ENCODE measurements at places on chromosomes 2 and 18. TPM values are rescaled to one million over a fixed set of nuclear protein-coding genes. Genes with fewer than 3 reads are reported as not detected.
A peak's percentile ranks its signal among the peaks of the same experiment; 100 is the strongest.

The QPCT gene
- total RNA-seq = 46.9 TPM

The ZC3H6 gene
- 10.9 TPM for total RNA-seq

DNA sequence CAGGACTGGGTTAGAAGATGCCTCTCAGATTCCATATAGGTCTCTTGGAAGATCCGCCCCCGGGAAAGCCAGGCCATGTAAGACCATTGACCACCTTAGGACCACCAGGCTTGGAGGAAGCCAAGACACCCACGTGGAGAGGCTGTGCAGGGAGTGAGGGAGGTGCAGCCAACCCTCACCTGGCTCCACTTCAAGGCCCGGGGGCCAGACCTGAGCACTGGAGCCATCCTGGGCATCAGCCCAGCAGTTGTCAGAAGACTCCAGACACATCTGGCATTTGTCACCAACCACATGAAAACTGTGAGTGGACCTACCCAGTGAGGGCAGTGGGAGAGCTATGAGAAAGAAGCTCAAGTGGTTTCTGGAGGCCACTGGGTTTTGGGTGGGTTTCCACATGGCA, 214.4 kb downstream of the MYT1L start:
- H3K4me3 ChIP-seq = no peak overlapping the region
- no peak overlapping the region for H3K27ac ChIP-seq
- H3K4me1 ChIP-seq = no peaks in the 10 kb centered on the region
- H3K27me3 ChIP-seq = no peaks in the 10 kb centered on the region
- DNase-seq = no peak
- H3K36me3 ChIP-seq = no peaks in the 10 kb centered on the region

DNA sequence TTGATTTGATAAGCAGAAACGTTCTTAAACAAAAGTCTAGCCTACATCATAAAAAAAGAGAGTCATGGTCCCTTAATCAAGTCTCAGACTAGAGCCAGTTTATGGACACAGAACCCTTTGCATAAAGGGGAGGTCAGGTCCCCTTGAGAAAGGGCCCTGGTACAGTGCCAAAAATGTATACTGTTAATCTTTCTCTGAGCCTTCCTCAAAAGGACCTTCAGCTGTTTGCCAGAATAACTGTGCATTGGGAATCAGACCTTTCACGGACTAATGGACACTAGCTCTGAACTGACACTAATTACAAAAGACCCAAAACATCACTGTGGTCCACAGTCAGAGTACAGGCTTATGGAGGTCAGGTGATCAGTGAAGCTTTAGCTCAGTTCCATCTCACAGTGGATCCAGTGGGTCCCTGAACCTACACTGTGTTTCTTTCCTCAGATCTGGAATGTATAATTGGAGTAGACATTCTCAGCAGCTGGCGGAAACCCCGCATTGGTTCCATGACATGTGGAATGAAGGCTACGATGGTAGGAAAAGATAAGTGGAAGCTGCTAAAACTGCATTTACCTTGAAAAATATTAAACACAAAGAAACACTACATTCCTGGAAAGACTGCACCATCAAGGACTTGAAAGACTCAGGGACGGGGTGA, 151.4 kb downstream of the TMEFF2 start:
- H3K4me3 ChIP-seq = no peak overlapping the region
- no peak for DNase-seq
- H3K4me1 ChIP-seq = no peaks in the 10 kb centered on the region
- H3K36me3 ChIP-seq = no peaks in the 10 kb centered on the region
- no peak overlapping the region for H3K27ac ChIP-seq

GRCh38 chr2:236262238-236262637, 2.0 kb downstream of the ASB18 start:
- no peak overlapping the region for H3K27ac ChIP-seq
- no peaks in the 10 kb centered on the region for H3K27me3 ChIP-seq
- no peaks in the 10 kb centered on the region for H3K4me1 ChIP-seq
- no peaks in the 10 kb centered on the region for H3K36me3 ChIP-seq

GRCh38 chr2:236511266-236511665, 58.4 kb upstream of the ACKR3 start:
- no peaks in the 10 kb centered on the region for H3K27me3 ChIP-seq
- H3K4me3 ChIP-seq = no peak overlapping the region
- no peak overlapping the region for H3K27ac ChIP-seq
- no peak for DNase-seq

GRCh38 chr2:22126106-22126505, 1002.3 kb downstream of the TDRD15 start:
- no peaks in the 10 kb centered on the region for H3K36me3 ChIP-seq
- H3K27me3 ChIP-seq = no peaks in the 10 kb centered on the region
- H3K4me1 ChIP-seq = no peaks in the 10 kb centered on the region

- H3K36me3 ChIP-seq = no peaks in the 10 kb centered on the region
- H3K4me3 ChIP-seq = no peak overlapping the region
- H3K4me1 ChIP-seq = no peaks in the 10 kb centered on the region
- H3K27ac ChIP-seq = no peak overlapping the region
- no peak for DNase-seq
Observed at GRCh38 chr18:58538604-58539386, 90.1 kb downstream of the ALPK2 start.

The SLC35F5 gene
- 87.6 TPM for total RNA-seq

GRCh38 chr2:109690822-109691541, 76.8 kb downstream of the SOWAHC start:
- no peak overlapping the region for H3K4me3 ChIP-seq
- peak overlapping the region; percentile 88 for H3K27ac ChIP-seq
- no peaks in the 10 kb centered on the region for H3K36me3 ChIP-seq
- H3K4me1 ChIP-seq = peaks cover 9% of the 10 kb centered on the region
- peak; percentile 39 for DNase-seq

DNA sequence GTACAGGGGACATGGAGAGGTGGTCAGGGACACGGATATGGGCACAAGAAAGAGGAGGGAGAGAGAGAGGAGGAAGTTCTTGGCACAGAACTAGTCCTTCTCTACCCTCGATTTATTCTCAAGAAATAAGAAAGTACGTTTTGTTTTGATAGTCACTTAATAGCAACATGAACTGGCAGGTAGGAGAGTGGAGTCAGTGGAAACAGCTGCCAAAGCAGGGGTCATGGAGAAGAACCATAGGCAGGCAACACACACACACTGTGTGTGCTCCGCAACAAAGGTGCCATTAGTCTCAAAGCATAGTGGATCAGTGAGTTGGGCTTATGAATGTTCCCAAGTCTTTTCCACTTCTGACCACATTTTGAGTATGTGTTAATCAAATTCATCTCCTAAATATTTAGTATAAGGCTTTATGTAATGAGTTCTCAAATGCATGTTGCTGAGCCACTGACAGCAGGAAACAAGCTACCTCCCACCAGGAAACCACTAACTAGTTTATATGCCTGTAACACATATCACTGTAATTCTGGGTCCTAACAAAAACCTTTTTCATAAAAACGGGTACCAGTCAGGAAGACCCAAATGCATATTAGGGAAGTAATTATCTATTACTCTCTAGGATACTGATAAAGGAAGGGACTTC, 41.1 kb downstream of the IWS1 start:
- H3K27me3 ChIP-seq = no peaks in the 10 kb centered on the region
- no peak overlapping the region for H3K27ac ChIP-seq
- H3K4me3 ChIP-seq = no peak overlapping the region

DNA sequence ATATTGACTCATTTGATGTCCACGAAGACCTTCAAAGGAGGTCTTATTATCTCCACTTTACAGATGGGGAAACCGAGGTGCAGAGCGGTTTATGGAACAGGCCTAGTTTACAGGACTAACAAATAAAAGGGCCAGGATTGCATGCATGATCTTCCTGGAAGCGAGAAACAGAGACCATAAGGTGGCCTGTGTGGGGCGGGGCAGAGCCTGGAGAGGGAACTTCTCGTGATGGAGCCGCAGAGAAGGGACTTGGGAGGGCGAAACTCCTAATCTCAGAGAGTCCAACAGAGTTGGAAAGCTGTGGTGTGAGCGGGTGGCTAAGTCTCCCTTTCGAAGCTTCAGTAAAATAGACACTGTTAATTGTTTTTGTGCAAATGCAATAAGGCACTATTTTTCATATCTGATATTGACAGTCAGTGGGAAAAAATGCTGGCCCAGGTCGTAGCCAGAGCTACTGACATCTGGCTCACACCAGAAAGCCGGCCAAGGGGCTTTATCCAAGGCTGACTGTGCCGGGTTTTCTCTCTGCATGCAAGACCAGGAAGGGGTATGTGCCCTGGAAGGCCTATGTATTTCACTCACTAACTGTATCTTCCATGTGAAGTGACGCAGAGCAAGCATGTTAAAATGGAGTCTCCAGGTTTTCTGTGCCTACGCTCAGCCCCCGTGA, 4.5 kb downstream of the INPP5D start:
- no peak overlapping the region for H3K27ac ChIP-seq
- H3K4me1 ChIP-seq = no peaks in the 10 kb centered on the region
- no peak for DNase-seq
- no peaks in the 10 kb centered on the region for H3K36me3 ChIP-seq

The PAIP2B gene
- total RNA-seq = 6.2 TPM

DNA sequence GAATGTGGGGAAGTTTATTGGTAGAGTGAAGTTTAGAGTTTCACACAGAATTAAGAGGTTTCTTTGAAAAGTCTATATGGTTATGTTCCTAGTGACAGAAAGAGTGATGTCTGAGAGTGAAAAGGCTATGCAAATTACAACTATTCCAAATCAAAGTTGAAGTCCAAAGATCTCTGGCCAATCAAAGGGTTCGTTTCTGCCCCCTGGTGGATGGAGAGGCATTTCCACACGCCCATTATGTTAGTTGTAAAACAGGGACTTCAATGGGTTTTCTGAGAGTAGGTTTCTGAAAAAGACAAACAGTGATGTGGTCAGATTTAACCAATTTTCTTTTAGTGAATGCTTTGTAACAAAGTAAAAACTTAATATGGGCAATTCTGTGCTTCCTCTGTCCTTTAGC, 441.5 kb upstream of the POU3F3 start:
- H3K4me1 ChIP-seq = no peaks in the 10 kb centered on the region
- DNase-seq = no peak
- H3K27ac ChIP-seq = no peak overlapping the region
- H3K36me3 ChIP-seq = no peaks in the 10 kb centered on the region
- no peak overlapping the region for H3K4me3 ChIP-seq

The RBKS gene
- total RNA-seq = 4.0 TPM

GRCh38 chr2:236394571-236394970, 130.4 kb upstream of the ASB18 start:
- no peak overlapping the region for H3K27ac ChIP-seq
- H3K4me1 ChIP-seq = no peaks in the 10 kb centered on the region
- no peaks in the 10 kb centered on the region for H3K27me3 ChIP-seq
- no peaks in the 10 kb centered on the region for H3K36me3 ChIP-seq
